Left colon (tissue), 2 donors: ENCODE measurements at places on chromosomes 12 and 14. TPM values are rescaled to one million over a fixed set of nuclear protein-coding genes. Genes with fewer than 3 reads are reported as not detected.

LYSET gene
- total RNA-seq, result 32.0 TPM

GRCh38 chr12:79644274-79645234, 46.2 kb downstream of the PAWR start:
- DNase-seq, result no peak

DNA sequence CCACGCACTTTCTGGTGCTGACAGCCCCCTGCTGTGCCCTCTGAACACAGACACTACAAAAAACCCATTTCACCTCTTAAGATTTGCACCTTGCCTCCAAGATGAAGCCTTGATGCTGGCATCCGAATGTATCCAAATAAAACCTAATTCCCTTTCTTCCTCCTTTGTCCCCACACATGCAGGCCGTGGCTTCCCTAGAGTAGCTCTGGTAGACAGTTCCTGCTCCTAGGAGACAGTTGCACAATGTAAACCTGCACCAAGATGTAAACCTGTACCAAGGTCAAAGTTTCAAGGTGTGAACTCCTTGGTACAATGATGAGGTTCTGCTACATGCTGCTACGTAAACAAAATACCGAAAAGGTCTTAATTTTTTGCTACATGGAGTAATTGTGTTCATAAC, 625 bp upstream of the ABHD12B start:
- peak; percentile 60 for DNase-seq

DNA sequence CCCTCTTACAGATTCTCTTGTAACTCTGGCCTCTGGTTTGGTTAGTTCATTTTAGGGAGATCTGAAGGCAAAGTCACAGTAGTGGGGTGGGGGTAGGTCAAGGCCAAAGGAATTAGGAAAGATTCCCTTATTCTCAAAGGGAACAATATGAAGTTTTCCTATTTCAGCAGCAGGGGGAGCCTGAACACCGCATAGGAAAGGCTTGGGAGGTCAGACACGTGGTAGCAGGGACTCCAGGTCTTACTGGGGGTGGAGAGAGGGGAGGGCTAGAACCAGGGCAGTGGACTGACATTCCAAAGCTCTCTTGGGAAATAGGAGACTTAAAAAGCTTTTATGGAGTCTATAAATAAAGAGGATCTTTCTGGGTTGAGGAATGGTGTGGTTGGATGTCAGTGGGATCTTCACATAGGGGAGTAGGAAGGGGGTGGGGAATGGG, 1.3 kb downstream of the ZC3H10 start:
- peak; percentile 59 for DNase-seq

DNA sequence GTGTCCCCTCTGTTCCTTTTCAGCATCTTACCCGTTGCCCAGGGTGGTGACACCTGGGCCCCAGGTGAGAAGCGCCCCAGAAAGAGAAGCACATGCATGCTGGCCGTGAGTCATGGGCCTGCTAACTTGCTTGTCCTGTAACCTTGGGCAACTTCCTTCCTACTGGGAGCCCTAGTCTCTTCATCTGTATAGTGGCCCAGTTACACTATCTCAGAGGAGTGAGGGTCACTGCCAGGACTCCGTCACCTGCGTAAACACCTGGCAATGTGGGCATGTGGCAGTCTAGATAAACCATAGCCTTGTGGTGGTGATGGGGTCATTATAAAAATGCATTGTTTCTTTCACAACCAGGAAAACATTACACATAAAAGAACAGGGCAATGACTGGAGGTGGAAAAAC, 125.2 kb downstream of the SLC25A47 start:
- DNase-seq, result no peak

GRCh38 chr12:24901576-24902461, 47.1 kb downstream of the BCAT1 start:
- no peak for DNase-seq

DNA sequence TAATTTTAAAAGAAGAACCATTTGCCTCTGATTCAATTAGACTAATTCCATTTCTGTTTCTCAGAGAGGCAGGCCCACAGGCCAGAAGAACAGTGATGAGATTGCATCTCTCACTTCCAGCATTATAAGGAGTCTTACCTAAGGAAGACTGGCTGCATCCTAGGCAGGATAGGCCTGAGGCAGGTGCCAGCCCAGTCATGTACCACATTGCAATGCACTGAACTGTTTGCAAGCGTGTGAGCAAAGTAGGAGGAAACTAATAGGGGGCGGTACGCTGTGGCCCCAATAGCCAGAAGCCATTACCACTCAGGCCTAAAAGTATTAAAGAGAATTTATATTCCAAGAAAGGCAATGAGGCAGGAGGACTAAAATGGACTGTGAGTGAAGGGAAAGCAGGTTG, 12.1 kb upstream of the CNIH1 start:
- no peak for DNase-seq

GRCh38 chr12:6215120-6215807, 15.1 kb downstream of the CD9 start:
- DNase-seq, result no peak

GRCh38 chr14:93333631-93334103, 831 bp upstream of the BTBD7 start:
- DNase-seq, result no peak

DNA sequence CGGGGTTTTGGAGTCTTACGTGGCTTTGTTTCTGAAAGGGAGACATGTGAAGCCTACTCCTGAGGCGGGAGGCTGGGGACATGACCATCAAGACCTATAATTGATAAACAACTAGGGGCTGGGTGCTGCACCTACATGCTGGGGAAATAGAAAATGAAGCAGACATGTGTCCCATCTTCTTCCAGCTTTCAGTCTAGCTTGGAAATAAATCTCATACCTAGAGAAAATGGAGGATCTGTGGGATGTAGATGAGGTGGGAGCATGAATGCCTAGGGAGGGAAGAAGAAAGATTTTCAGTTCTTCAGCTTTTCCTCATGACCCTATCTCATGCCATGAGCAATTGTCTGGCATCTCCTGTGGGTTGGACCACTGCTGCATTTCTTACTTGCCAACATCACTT, 22.1 kb downstream of the EMP1 start:
- no peak for DNase-seq

GRCh38 chr14:89196545-89196944, 220.5 kb downstream of the FOXN3 start:
- DNase-seq, result no peak

- DNase-seq, result no peak
These were observed 7.1 kb downstream of the SNRNP35 start for GRCh38 chr12:123465084-123465483.
